ENCODE measurements at places on chromosomes 12 and 14. TPM values are rescaled to one million over a fixed set of nuclear protein-coding genes. Genes with fewer than 3 reads are reported as not detected.

The PLEKHG7 gene
- total RNA-seq = not detected

The ADGRD1 gene
- 128 TPM for total RNA-seq

The SLC41A2 gene
- 3.5 TPM for total RNA-seq

The FAM186B gene
- 0.99 TPM for total RNA-seq

The TPPP2 gene
- total RNA-seq = 1.2 TPM

The GPR137C gene
- 0.62 TPM for total RNA-seq

The AEBP2 gene
- total RNA-seq = 29.6 TPM

The KRT3 gene
- not detected for total RNA-seq

The AMN1 gene
- 24.9 TPM for total RNA-seq

The AHNAK2 gene
- 1.8 TPM for total RNA-seq

The MYF6 gene
- not detected for total RNA-seq

- DNase-seq = no peak
Observed at GRCh38 chr14:90828642-90829487, 12.6 kb upstream of the TTC7B start.

- DNase-seq = peak; percentile 25
Observed at GRCh38 chr12:111322336-111323250, 46.3 kb downstream of the PHETA1 start.

DNA sequence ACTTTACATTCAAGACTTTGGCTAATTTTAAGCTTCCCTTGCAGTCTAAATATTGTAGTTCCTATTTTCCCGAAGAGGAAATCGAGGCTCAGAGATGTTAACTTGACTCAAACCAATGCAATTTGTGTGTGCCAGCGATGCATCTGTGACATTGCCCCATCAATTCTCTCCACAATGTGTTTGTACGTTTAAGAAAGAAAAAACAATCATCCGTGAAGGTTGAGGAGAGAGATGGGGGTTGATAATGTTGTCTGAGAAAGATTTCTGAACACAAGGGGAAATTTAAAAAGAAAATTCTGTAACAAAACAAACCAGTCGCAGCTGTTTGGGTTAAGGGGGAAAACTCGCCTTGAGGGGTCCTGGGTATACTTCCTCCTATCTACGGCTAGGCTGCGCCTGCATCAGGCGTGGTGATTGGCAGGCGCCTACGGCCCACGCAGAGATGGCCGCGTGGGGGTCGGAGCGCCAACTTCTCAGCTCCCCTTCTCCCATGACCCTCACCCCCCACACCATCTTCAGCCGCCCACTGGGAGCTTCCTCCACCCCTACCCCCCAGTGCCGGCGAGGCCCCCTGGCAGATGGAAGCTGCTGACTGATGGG lies 12.3 kb downstream of the SIX1 start:
- DNase-seq = no peak

- peak; percentile 76 for DNase-seq
Observed at GRCh38 chr14:105093431-105094192, 28.4 kb upstream of the GPR132 start.

DNA sequence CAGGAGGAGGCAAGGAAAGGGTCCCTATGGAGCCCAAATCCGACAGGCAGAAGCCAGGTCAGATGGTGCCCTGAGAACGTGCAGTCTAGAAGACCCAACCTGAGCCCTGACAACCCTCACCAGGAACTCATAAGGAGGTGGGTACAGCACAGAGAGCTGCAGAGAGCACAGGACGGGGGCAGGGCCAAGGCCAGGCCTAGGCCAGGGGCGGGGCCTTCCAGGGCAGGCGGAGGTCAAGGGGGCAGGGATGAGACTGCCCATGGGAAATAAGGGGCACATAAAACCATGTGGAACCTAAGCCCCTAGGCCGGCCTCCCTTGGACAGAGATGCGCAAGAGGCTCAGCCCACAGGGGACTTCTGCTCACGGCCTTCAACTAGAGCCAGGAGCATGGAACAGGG lies 45.1 kb downstream of the SSH1 start:
- DNase-seq = no peak

GRCh38 chr12:52534482-52534881 lies 14.3 kb upstream of the KRT5 start:
- DNase-seq = no peak

GRCh38 chr14:29236848-29237247 lies 470.3 kb downstream of the FOXG1 start:
- DNase-seq = no peak

- no peak for DNase-seq
Observed at GRCh38 chr12:57936513-57936883, 4.9 kb upstream of the ATP23 start.

DNA sequence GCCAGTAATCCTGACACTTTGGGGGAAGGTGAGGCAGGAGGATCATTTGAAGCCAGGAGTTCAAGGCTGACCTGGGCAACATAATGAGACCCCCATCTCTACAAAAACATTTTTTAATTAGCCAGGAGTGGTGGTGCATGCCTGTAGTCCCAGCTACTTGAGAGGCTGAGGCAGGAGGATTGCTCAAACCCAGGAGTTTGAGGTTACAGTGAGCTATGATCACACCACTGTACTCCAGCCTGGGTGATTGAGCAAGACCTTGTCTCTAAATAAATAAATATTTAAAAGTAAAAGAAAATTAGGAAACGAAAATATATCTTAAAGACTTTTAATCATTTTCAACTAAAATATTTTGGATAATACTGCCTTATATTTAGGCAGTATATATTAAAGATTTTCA lies 25.9 kb downstream of the CKB start:
- DNase-seq = no peak

- no peak for DNase-seq
Observed at GRCh38 chr12:4178424-4179170, 95.0 kb upstream of the CCND2 start.

- no peak for DNase-seq
Observed at GRCh38 chr12:104570174-104570907, 113.6 kb downstream of the CHST11 start.

GRCh38 chr12:56252649-56253048 lies 5.5 kb downstream of the ANKRD52 start:
- DNase-seq = no peak

DNA sequence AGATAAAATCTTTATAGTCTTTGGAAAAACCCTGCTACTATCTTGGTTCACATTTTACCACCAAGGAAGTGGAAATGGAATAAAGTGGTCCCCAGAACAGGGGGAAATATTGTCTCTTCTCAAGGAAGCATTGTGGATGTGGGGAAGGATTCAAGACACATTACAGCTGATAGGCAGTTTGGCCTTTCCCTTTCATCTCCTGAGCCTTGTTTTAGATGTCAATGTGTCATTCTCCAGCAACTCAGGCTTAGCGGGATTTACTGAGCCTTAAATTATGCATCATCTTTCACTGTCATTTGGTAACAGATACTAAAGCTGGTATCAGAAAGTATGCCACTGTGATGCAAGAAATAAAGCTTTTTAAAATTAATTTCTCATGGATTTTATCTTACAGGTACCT lies 136.2 kb downstream of the STXBP6 start:
- no peak for DNase-seq

DNA sequence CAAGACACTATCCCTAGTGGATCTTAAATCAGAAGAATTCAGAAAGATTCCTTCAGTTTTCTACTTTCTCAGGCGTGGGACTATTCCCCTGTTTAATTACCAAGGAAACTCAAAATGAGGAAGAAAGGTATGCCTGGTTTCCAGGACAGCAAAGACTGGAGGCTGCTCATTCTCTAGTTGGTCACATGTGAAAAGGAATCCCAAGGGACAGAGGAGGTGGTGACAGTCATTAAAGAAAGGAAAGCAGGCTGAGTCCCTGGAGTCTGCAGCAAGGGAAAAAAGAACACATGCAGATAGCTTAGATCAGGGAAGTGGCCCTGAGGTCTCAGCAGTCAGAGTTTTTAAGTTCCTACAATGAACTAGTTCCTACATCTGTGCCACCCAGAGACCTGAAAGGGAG lies 165.4 kb upstream of the CCDC198 start:
- DNase-seq = no peak

DNA sequence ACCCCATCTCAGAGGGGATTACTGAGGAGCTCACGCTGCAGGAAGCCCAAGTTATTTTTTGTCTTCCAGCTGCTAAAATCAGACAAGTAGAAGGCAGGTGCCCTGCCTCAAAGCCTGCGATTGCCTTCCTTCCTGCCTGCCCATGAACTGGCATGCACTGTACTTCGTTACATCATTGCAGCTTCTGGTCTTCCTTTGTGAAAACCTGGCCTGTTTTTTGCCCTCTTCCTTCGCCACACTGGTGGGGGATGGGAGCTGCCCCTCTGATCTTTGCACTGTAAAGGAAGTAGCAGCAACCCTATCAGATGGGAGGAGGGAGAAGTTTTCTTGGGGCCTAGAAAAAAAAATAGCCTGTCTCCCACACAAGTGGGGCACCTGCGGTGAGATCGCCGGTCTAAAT lies 1098.7 kb downstream of the BCL11B start:
- no peak for DNase-seq

DNA sequence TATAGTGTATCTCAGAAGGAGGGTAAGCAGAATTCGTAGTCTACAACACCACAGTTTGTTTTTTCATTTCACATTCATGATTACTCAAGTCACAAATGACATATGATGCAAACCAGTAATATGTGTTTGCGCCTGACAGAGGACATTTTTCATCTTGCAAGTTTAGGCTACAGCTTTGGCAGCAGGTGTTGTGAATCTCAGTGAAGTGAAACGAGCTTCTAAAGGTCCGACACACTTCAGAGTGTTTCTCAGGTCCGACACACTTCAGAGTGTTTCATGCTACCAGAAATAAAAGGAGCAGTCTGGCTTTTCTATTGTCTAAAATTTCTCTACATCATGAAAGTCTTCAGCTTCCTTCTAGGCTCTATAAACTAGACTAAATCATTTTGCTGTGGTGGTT lies 22.7 kb downstream of the CLEC14A start:
- DNase-seq = no peak

- no peak for DNase-seq
Observed at GRCh38 chr12:92541731-92542130, 161.1 kb upstream of the PLEKHG7 start.

DNA sequence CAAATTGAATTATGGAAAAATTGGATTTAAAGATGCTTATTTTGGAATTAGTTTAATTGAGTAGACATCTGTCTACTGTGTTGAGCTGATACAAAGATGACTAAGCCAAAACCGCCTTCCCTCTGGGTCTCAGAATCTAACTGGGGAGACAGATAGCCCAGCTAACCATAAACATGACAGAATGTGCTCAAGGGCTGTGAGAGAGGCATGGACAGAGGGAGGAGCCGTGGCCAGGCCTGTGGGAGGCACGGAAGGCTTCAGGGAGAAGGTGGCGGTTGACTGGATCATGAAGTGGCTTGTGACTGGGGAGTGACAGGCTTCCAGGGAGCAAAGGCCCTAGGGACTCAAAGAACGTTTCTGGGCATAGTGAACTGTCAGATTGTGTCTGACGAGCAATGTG lies 74.6 kb downstream of the DACT1 start:
- no peak for DNase-seq

Measured in heart right ventricle (tissue), 16 donors.